Lower lobe of right lung (tissue), 2 donors: ENCODE measurements at places on chromosomes 1 and 21. TPM values are rescaled to one million over a fixed set of nuclear protein-coding genes. Genes with fewer than 3 reads are reported as not detected.

GRCh38 chr1:72101840-72102632 lies 180.3 kb downstream of the NEGR1 start:
- H3K4me3 ChIP-seq, result no peak overlapping the region
- H3K4me1 ChIP-seq, result no peaks in the 10 kb centered on the region
- no peaks in the 10 kb centered on the region for H3K27me3 ChIP-seq
- no peak for DNase-seq
- no peak overlapping the region for H3K27ac ChIP-seq

Gene CFAP74
- 6.6 TPM for total RNA-seq

Gene OR2T11
- total RNA-seq, result not detected

Gene CAMSAP2
- 30.7 TPM for total RNA-seq

DNA sequence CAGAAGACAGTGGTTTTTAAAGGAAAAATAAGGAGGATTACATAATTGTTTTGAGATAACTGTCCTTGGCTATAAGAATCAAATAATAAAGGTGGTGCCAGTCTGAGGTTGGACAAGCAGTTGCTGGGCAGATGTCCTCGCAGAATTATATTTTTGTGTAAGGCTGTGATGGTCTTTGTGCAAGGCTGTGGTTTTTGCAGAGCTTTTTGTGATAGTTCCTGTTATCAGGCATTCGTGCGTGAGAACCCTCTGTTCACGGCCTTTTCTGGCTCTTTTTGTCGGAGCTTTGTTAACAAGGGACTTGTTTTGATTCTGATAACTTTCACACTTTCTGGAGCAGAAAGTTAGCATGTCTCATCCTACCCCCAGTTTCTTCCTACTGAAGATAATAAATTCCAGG lies 33.4 kb downstream of the SH3BP5L start:
- no peak overlapping the region for H3K4me3 ChIP-seq
- H3K36me3 ChIP-seq, result no peaks in the 10 kb centered on the region
- DNase-seq, result no peak
- no peaks in the 10 kb centered on the region for H3K4me1 ChIP-seq

DNA sequence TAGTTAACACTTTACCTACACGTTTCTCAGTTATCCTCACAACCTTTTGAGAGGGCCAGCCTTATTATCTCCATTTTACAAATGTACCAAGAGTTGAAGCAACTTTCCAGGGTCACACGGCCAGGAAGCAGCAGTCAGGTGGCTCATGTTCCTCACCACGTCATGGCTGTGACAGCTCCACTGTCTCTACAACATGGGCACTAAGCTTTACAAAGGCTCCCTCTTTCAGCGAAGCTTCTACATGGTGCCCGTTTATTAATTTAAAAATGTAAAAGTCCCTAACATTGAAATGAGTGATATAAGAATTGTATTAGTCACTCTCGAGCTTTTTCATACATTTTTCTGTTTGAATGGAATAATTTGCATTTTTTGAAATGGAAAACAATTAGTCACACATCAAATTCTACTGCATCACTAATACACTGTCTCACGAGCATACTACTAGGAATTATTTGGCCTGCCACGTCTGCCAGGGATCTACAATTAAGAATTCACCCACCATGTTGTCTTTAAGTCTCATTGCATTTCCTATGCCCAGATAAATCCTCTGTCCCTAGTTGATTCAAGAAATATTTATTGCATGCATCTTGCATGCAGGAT lies 28.4 kb upstream of the LIN9 start:
- no peaks in the 10 kb centered on the region for H3K36me3 ChIP-seq
- H3K4me1 ChIP-seq, result peaks cover 8% of the 10 kb centered on the region
- DNase-seq, result no peak
- H3K4me3 ChIP-seq, result no peak overlapping the region
- H3K27me3 ChIP-seq, result no peaks in the 10 kb centered on the region

- H3K4me1 ChIP-seq, result peaks cover 17% of the 10 kb centered on the region
- no peak for DNase-seq
- no peak overlapping the region for H3K4me3 ChIP-seq
- H3K27ac ChIP-seq, result peak overlapping the region; percentile 20
Measured at GRCh38 chr1:33098371-33098770, 17.4 kb downstream of the AZIN2 start.

DNA sequence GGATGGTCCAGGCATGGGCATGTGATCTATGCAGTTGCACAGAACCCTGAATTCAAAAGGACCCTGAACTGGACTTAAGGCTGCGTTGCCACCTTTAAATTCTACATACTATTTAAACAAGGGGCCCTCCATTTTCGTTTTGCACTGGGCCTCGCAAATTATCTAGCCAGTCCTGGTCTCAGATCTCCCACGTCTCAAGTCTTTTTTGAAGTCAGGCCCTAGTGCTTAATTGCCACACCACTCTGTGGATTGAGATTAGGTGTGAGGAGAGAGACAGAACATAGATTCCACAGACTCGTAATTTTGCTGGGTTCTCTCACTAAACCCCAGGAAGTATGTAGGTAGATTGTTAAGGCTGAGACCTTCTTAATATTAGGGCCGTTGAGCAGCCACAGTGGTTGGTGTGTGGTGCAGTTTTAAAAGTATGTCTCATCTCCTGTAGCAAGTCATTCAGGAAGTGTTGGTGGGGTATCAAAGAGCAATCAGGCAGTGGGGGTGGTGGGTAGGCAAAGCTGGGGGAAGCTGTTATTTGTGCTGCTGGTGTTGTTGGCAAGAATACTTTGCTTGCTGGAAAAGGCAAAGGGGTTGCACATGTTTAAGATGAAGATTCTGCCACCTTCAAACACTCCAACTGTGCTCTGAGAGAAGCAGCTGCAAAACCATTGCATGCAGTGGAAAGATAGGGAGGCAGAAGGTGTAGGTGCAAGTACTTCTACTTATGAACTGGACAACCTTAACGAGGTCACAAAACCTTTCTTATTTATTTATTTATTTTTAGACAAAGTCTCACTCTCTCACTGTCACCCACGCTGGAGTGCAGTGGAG lies 11.2 kb downstream of the CD84 start:
- DNase-seq, result no peak
- H3K4me3 ChIP-seq, result no peak overlapping the region
- no peaks in the 10 kb centered on the region for H3K27me3 ChIP-seq
- peaks cover 8% of the 10 kb centered on the region for H3K4me1 ChIP-seq

DNA sequence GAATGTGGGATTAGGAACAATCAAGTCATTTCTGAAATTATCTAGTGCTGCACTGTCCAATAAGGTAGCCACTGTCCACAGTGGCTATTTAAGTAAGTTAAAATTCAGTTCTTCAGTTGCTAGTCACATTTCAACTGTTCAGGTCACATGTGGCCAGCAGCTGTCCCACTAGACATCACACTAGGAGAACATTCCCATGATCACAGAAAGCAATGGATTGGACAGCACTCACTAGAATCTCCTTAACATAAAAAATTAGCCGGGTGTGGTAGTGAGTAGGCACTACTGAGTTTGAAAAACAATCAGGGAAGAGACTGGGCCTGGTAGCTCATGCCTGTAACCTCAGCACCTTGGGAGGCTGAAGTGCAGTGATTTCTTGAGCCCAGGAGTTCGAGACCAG lies 33.6 kb downstream of the NUP133 start:
- H3K4me1 ChIP-seq, result no peaks in the 10 kb centered on the region
- H3K27me3 ChIP-seq, result no peaks in the 10 kb centered on the region
- no peak overlapping the region for H3K27ac ChIP-seq
- no peak overlapping the region for H3K4me3 ChIP-seq
- no peak for DNase-seq

Gene B3GALNT2
- total RNA-seq, result 15.5 TPM

DNA sequence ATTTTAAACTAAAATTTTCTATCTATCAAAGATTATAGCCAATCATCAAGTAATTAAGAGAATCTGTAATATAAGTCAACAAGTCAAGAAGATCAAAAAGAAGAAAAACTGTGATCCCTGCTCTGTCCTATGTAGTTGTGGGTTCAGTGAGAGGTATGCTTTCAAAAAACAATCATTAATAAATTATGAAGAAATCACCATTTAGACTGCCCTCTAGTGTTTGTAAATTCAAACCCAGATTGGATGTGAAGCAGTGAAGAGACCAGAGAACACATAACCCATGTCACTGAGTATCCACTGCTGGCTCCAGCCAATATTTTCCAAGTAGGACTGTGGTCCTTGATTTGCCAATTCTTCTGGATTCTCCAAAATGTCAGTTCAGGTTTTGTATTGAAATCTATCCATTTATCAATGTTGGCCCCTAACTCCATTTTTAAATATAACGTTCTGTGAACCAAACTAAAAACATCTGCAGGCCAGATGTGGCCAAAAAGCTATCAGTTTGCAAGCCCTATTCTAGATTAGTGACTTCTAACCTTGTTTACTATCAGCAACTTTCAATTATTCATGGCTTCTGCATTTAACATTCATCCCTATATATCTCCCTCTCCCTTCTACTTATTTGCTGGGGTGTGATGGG lies 467.5 kb upstream of the CXADR start:
- H3K36me3 ChIP-seq, result no peaks in the 10 kb centered on the region
- no peak overlapping the region for H3K4me3 ChIP-seq

DNA sequence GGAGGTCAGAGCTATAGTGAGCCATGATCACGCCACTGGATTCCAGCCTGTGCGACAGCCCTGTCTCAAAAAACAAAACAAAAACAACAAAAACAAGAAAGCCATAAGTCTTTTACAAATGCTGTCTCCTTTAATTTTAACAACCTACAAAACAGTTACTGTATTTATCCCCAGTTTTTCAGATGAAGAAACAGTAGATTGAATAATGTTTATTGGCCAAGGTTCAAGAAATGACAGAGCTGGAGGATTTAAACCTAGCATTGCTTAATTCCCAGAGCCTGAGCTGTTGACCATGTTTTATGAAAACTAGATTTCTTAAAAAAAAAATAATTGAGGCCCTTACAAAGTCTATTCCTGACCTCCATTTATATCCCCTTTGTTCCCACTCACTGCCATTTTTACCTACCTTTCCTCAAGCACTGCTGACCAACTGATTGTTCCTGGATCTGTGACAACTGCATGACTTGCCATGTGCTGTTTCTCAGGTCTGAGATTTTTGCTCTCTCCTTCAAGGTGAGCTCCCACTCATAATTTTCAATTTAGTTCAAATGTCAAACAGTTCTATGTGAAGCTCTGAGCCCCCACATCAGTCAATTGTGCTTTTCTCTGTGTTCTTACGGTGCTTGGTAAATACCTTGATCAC lies 140.8 kb downstream of the CHRM3 start:
- H3K27me3 ChIP-seq, result no peaks in the 10 kb centered on the region
- no peaks in the 10 kb centered on the region for H3K36me3 ChIP-seq
- no peak overlapping the region for H3K4me3 ChIP-seq
- DNase-seq, result no peak
- H3K27ac ChIP-seq, result no peak overlapping the region
- H3K4me1 ChIP-seq, result no peaks in the 10 kb centered on the region

Gene FAAH
- total RNA-seq, result 32.4 TPM

DNA sequence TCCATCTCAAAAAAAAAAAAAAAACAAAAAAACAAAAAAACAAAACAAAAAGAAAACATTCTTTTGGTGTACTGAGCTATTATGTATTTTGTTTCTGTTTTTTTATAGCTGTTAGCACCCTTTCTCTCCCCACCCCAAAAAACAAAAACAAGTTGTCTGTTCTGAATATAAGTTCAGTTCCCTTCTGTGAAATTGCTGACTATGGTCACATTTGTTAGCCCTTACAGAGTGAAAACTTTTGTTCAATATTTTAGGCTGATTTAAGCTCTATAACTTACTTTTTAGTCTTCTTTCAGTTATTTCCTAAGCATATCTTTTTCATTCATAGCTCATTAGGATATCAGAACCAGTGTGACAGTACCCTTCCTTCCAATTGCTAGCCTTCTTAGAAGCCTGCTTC lies 1056.6 kb upstream of the NCAM2 start:
- H3K4me3 ChIP-seq, result no peak overlapping the region
- H3K27ac ChIP-seq, result no peak overlapping the region

GRCh38 chr1:3242408-3243260 lies 173.6 kb downstream of the PRDM16 start:
- H3K27ac ChIP-seq, result no peak overlapping the region
- H3K4me3 ChIP-seq, result no peak overlapping the region
- H3K4me1 ChIP-seq, result peaks cover 24% of the 10 kb centered on the region
- no peaks in the 10 kb centered on the region for H3K36me3 ChIP-seq
- DNase-seq, result no peak

Gene SIKE1
- 34.3 TPM for total RNA-seq

- no peak overlapping the region for H3K4me3 ChIP-seq
- H3K4me1 ChIP-seq, result peaks cover 9% of the 10 kb centered on the region
- no peaks in the 10 kb centered on the region for H3K27me3 ChIP-seq
- H3K36me3 ChIP-seq, result no peaks in the 10 kb centered on the region
- H3K27ac ChIP-seq, result no peak overlapping the region
Measured at GRCh38 chr21:17455028-17455353, 57.9 kb upstream of the CXADR start.

Gene OLFM3
- total RNA-seq, result not detected

- DNase-seq, result no peak
- no peaks in the 10 kb centered on the region for H3K36me3 ChIP-seq
- no peak overlapping the region for H3K27ac ChIP-seq
- H3K4me3 ChIP-seq, result no peak overlapping the region
- H3K4me1 ChIP-seq, result peaks cover 6% of the 10 kb centered on the region
Measured at GRCh38 chr1:218401441-218401997, 56.4 kb downstream of the TGFB2 start.
